H1 (cell line): ENCODE measurements at places on chromosomes 3 and 15.

- no peak for DNase-seq
Measured at GRCh38 chr3:72520690-72521308, 327.4 kb downstream of the SHQ1 start.

- DNase-seq = no peak
Measured at GRCh38 chr3:13045241-13045903, 27.9 kb downstream of the IQSEC1 start.

- peak; percentile 66 for DNase-seq
Measured at GRCh38 chr3:141052201-141053069, 1.3 kb downstream of the SPSB4 start.

- DNase-seq = peak; percentile 26
Measured at GRCh38 chr3:8984526-8984925, 21.3 kb upstream of the RAD18 start.

DNA sequence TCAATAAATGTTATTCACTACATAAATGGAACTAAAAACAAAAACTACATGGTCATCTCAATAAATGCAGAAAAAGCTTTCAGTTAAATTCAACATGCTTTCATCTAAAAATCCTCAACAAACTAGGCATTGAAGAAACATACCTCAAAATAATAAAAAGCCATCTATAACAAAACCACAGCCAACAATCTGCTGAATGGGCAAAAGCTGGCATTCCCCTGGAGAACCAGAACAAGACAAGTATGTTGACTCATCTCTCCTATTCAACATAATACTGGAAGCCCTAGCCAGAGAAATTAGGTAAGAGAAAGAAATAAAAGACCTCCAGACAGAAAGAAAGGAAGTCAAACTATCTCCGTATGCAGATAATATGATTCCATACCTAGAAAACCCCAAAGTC is 759.9 kb downstream of the EPHA3 start:
- no peak for DNase-seq

GRCh38 chr3:171328419-171329082 is 131.7 kb downstream of the TNIK start:
- DNase-seq = no peak

GRCh38 chr15:71448688-71449114 is 333.4 kb downstream of the THSD4 start:
- peak; percentile 39 for DNase-seq

DNA sequence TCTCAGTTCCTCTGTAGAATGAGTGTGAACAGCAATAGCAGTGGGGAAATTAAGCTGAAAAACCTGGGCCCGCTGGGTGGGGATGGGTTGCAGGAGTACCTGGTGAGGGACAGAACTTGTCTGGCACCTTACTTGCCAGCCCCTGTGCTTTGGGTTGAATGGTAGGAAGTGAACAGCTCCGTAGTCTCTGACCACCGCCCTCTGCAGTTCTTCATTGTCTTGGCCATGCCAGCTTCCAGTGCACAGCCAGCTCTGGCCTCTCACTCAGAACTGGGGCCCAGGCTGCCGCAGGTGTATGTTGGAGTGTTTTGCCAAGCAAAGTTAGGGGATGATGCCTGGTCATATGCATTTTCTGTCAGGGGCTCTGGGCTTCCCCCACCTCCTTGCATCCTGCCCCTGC is 14.0 kb upstream of the CHST14 start:
- DNase-seq = no peak

DNA sequence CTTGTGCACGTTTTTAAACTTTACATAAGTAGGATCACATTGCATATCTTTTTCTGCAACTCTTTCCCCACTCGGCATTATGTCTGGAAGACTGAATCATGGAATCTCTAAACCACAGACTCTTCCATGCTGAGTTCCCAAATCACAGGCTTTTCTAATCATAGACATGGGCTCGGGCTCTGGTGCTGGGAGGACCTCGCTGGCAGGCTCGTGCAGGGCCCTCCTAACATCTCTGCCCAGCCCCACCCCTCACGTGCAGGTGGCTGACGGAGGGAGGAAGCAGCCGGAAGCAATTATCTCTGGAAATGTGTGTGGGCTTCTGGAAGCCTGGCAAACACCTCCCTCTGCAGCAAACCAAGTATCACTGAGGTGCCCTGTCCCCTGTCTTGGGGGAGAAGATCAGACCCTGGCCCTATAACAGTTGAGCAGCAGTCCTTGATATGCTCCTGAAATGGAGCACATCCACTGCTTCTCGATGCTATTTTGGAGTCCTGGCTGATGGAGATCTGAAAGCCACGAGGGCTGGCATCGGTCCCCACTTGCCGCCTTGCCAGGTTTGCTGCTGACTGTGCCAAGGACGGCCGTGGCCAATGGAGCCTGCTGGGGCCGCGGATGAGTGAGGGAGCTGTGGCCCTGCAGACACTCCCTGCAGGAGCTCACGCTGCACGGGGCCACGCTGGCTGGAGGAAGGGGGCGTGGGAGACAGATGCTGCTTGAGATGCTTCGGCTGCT is 4.4 kb upstream of the IQSEC1 start:
- DNase-seq = no peak

- no peak for DNase-seq
Measured at GRCh38 chr3:181383201-181383600, 328.5 kb upstream of the SOX2 start.

DNA sequence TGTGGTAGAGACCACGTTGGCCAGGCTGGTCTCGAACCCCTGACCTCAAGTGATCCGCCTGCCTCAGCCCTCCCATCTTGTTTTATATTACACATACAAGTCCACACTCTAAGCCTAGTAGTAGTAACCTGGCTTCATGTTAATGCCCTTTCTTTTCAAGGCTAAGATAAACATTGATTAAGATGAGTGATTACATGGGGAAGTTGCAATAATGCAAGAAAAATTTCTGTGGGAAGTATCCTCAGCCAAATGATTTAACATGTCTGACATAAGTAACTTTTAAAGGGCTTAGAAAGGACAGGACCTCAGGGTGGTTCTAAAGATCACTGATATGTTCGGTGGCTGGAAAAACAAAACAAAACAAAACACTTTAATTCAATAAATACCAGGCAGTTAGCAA is 72.1 kb downstream of the SFMBT1 start:
- no peak for DNase-seq

- DNase-seq = no peak
Measured at GRCh38 chr15:43270676-43271306, 4.1 kb upstream of the TGM5 start.

DNA sequence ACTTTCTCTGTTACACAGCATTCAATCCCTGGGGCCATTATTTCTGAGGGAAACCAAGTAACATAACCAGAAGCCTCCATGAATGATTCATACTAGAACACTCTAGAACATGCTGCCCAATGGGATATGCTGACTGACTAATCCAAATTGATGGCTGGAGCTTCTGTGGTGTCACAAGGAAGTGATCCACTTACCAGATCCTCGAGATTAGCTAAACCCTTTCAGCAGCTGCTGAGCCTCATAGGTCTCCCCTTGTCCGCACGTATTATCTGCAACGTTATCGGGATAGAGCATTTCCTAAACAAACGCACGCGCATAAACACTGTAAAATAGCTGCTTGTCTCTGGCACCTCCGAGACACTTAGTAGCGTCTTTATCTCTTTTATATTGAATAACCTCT is 61.2 kb upstream of the PROK2 start:
- no peak for DNase-seq

DNA sequence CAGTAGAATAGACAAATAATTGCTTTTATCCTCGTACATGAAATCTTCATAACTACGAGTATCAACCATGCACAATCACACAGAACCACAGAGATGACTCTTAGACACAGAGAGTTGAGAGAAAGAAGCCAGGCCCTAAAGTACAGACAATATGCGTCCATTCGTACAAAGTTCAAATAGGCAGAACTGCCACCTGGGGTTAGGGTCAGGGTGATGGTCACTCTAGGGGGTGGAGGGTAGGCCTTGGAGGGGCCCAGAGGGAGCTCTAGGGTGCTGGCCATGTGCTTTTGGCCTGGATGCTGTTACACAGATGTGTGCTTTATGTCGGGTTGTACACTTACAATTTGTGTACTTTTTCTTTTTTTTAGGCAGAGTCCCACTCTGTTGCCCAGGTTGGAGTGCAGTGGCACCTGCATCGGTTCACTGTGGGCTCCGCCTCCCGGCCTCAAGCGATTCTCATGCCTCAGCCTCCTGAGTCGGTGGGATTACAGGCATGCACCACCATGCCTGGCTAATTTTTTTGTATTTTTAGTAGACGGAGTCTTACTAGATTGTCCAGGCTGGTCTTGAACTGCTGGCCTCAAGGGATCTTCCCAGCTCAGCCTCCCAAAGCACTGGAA is 65.9 kb upstream of the KLF13 start:
- DNase-seq = no peak

DNA sequence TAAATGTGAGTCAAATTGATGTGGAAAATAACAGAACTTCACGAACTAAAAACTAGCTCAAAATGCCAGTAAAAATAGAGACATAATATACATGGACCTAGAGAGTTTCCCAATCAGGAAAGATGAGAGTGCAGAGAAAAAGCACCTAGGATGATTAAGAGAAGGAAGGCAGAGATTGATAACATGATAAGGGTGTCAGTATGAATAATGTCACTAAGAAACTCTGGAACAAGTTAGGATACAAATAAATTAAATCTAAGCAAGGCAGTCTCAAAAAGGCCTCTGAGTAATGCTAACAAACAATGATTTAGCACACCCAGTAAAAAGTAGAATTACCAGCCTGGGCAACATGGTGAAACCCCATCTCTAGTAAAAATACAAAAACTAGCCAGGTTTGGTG is 304.7 kb upstream of the DPPA4 start:
- no peak for DNase-seq

GRCh38 chr3:187743195-187744141 is 1.8 kb downstream of the BCL6 start:
- no peak for DNase-seq

DNA sequence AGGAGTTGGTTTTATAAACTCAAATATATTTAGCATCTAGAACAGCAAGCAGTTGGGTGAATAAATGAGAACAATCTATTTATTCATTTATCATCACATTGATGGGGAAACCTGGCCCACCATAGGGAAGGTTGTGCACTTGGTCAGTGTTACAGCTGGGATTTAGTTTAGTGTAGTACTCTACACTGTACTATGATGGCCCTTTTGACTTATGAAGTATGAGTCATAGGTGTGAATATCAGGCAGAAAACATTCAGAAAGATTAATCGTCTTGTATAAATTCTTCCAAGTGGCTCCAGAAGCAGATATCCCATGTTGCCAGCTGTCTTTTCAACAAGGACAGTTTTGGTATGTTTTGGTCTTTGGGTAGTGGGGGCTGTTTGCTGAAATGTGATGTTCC is 38.0 kb downstream of the BBS4 start:
- DNase-seq = no peak

GRCh38 chr15:40511472-40512133 is 40.8 kb downstream of the CHST14 start:
- no peak for DNase-seq

DNA sequence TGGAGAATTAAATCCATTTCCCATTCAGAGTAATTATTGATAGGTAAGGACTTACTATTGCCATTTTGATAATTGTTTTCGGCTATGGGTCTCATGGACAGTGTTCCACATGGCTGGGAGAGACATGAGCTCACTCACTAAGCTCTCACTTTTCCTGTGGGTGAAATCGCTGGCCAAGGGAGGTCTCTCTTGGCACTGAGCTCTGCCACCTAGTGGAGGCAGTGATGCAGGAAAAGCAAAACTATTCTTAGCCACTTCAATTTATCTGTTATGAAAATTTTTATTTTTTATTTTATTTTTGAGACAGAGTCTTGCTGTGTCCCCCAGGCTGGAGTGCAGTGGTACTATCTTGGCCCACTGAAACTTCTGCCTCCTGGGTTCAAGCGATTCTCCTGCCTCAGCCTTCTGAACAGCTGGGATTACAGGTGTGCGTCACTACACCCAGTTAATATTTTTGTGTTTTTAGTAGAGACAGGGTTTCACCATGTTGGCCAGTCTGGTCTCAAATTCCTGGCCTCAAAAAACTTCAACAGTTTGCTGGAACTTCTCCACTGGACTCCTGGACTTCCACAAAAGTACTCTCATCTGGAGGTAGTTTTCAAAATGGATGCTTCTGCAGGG is 4.7 kb upstream of the RNF13 start:
- no peak for DNase-seq

DNA sequence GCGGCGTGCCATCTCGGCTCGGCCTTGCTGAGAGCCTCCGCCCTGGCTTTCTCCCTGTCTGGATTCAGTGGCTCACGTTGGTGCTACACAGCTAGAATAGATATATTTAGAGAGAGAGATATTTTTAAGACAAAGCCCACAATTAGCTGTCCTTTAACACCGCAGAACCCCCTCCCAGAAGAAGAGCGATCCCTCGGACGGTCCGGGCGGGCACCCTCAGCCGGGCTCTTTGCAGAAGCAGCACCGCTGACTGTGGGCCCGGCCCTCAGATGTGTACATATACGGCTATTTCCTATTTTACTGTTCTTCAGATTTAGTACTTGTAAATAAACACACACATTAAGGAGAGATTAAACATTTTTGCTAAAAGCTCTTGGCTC is 54.1 kb downstream of the PLXNA1 start:
- no peak for DNase-seq

GRCh38 chr15:66138892-66139590 is 114.5 kb downstream of the MEGF11 start:
- DNase-seq = no peak

DNA sequence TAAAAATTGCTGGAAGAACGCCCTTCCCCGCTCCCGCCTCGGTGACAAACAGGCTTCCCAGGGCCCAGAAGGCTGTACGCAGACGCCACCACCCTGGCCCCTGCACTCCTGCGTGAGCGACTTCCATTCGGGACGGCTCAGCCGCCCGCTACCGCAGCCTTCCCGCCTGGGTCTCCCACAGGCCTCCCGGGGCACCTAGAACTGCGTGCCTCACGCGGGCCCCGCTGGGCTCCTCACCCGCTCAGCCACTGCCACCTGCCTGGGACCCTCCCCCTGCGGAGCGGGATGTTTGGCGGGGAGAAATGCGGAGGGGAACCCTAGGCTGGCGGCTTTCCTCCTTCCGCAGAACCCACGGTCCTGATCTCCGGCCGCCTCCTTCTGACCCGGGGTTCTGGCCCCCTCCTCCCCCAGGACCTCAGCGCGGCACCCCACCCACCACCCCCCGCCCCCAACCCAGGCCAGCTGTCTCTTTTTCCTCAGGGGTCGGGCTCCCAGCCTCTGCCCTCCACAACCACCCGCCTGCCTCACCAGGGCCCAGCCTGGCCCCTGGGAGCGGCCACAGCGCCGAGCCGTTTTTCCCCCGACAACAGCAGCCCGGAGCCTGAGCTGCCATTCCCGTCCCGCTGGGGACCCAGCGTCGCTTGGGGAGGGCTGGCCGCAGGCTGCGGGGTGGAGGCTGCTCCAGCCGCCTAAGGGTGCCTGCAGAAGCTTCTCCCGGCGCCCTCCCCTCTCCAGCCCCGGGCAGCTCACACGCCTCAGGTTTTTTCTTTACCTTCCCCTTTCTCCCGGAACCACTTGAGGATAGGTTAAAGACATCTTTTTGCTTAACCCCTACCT is 27.6 kb upstream of the RAB7A start:
- peak; percentile 77 for DNase-seq

- no peak for DNase-seq
Measured at GRCh38 chr3:40770061-40770460, 245.3 kb downstream of the ZNF621 start.
